ENCODE measurements at places on chromosomes 1 and 21.

GRCh38 chr1:34758751-34759150, 789 bp upstream of the GJB4 start:
- DNase-seq: no peak

- DNase-seq: peak; percentile 86
These were observed 26.6 kb upstream of the LMX1A start for GRCh38 chr1:165383067-165383466.

- DNase-seq: no peak
These were observed 1.1 kb downstream of the SHISAL2A start for GRCh38 chr1:52634111-52634510.

- no peak for DNase-seq
These were observed 410.1 kb downstream of the OMA1 start for GRCh38 chr1:58136387-58136786.

DNA sequence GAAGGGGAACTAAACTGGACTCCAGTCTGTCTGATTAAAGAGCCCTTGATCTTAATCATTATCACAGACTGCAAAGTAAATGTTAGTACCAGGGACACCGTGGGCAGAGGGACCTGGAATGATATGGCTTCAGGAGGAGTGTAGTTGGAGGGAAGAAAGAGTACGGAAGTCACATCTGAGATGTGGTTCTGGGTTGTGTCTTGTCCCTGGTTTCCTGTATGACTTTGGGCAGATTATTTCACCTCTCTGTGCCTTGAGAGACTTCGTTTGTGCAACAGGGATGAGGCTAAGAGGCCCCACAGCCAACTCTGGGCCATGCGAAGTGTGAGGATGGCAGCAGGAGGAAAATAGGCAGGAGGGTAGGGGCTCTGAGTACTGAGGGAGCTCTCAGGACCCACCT, 76.1 kb upstream of the SLC2A1 start:
- no peak for DNase-seq

DNA sequence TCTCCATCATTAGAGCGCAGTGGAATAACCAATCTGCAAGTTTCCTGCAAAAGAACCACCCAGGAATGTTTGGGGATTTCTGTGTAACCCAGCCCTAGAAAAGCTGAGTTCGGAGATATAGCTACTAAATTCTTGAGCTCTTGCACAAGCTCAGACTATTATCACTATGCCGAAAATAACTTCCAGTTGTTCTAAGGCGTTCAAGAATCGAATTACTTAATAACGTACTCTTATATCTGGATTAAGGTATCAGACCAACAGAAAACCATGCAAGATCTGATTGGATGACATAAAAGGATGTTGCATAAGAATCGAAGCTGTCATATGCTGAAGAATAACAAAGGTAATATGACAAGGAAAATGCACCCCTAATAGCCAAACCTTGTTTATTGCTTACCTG, 7.5 kb upstream of the LAMC2 start:
- DNase-seq: peak; percentile 20

- no peak for DNase-seq
These were observed 57.6 kb downstream of the LMO4 start for GRCh38 chr1:87386217-87386790.

DNA sequence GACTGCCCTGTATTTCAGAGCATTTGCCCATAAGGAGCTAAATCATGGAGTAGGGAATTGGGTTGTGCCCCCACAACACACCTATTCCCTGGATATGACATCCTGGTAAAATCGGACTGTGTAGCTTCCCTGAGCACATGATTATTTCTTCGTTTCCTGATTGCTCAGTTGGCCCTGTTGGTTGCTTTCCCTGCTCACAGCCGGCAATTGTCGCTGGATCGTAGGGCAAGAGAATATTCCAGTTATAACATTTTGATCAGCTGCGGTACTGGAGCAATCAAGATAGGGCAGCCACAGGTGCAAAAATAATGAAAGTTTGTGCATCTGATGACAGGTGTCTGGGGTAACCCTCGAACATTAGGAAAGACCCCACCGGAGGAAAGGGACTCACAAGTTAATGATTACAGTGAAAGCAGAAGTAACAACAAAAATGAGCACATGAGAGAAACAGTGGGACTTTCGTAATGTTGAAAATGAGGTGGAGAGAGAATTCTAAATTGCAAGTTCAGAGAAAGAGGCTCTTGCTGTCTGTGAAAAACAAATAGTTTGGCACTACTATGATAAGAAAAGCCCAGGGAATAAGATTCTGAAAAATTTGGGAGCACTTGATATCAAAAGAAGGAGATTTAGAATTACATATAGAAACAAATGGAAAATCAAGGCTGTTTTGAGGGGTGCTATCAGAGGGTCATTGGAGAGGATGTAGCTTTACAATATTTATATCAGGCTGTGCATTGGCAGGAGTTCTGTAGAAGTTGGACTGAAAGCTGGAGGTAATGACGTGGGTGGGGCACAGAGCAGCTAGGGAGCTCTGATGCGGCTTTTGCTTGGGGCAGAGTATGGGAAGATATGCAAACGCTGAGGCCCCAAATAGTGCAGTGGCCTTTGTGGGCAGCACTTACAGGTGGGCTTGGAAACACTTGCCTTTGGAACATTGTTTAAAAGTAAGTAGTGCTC, at the start of gene MAB21L3:
Gene MAB21L3 (plus strand): TSS at position 833 of the 957 bp plus-strand sequence. CDS start 1,217 bp downstream, outside the sequence.
- no peak for DNase-seq

GRCh38 chr1:1365875-1366698, 7.7 kb upstream of the MXRA8 start:
- no peak for DNase-seq

DNA sequence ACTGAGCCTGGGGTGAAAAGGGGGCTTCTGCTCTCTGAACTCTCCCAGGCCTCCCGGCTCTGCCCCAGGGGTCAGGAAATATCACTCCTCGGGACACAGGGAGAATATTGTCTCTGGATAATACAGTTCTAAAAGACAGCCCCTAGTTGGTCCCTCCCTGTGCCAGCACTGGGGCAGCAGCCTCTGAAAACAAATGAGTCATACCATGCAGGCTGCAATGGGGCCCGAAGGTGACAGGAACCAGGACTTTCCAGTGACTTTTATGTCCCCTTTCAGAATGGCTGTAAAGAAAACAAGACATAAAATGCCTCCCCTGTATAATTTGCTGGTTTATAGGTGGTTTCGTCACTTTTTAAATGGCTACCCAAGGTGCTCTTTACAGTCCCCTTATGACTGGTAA, 360.0 kb downstream of the NPHP4 start:
- no peak for DNase-seq

GRCh38 chr21:14880922-14881321, 183.9 kb downstream of the NRIP1 start:
- DNase-seq: peak; percentile 95

DNA sequence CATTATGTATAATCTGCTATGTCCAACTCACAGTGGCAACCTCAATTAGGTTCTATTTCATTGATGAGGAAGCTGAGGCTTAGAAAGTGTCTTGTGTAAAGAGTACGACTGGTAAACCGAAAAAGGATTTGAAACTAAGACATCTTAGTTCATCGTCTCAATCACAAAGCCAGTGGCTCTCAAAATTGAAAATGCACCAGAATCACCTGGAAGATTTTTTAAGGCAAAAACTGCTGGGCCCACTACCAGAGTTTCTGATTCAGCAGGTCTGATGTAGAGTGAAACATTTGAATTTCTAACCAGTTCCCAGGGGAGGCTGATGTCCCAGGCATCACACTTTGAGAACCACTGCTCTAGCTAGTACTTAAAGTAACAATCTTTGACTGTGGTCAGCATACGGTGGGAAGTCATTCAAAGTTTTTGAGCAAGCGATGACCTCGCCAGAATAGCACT, 5.2 kb upstream of the LRRC53 start:
- no peak for DNase-seq

- DNase-seq: no peak
These were observed 177.1 kb upstream of the KIAA0040 start for GRCh38 chr1:175369696-175370095.

- DNase-seq: no peak
These were observed 136.1 kb downstream of the PRDM2 start for GRCh38 chr1:13836136-13836535.
